ENCODE measurements at places on chromosomes 6 and 20.

DNA sequence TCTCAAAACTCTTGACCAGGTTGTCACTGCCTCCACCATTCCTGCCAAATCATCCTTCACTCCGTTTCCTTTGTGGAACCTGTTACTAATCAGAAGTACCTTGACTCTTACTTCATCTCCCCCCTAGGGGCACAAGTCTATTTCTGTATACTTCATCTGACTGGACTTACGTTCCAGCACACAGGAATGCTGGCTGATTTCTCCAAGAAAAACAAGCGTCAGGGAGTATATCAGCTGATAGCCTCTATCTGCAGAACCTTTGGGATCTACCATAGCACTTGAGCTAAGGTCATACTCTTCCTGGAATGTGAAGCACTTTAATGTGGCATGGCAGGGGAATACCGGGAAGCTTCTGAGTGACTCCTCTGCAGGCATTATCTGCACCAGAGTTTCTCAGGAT lies 178.1 kb upstream of the MOCS1 start:
- DNase-seq = no peak

DNA sequence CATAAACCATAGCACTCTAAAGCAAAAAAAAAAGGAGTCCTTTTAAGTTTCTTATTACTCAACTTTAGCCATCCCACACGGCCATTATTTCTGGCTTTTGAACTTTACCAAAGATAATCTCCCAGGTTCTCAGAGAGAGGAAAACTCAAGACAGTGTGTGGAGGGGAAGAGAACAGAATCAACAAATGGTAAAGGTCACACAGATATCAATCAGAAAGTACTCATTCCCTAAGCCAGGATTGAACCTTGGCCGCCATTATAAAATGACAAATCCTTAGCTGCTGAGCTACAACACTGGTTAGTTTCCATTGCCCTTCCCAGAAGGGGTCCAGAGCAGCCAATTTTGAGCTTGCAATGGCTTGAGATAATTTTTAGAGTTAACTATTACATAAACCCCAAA lies 10.1 kb upstream of the TRIM38 start:
- DNase-seq = no peak

DNA sequence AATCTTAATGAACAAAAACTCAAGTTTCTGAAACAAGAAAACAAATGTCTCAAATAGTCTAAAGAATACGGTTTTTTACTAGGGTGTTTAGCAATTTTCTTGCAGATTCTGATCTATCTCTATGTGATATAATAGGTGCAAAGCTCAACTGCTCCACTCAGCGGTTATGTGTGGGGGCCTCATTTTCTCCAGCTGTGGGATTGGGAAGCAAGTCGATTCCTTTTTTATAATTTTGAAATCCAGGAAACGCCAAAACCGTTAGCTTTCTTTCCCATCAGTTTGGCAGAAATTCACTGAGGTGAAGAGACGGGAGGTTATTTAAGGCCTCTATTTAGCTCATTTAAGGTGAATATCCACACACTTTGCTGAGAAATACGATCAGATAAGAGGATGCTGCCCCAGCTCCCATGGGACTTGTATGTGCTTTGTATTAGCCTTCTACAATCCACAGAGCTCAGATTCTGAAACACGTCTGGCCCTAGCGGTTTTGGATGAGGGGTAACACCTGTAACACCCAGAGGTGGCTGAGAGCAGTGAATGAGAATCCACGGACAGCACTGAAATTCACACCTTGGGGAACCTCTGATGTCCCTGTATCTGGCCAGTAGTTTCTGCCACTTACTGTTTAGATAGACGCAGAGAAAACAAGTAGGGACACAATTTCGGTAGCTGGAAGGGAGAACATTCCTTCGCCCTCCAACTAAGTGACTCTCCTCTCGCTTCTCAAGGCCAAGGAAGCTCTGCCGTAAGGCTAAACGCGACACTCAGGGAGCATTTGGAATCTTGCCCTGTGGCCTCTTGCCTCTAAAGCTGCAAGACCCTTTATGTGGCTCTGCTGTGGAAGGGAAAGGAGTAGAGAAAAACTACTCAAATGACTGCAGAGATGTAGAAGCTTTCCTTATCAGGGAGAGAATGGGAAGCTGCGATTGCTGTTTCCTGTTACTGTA lies 6.5 kb upstream of the BCAS4 start:
- no peak for DNase-seq

DNA sequence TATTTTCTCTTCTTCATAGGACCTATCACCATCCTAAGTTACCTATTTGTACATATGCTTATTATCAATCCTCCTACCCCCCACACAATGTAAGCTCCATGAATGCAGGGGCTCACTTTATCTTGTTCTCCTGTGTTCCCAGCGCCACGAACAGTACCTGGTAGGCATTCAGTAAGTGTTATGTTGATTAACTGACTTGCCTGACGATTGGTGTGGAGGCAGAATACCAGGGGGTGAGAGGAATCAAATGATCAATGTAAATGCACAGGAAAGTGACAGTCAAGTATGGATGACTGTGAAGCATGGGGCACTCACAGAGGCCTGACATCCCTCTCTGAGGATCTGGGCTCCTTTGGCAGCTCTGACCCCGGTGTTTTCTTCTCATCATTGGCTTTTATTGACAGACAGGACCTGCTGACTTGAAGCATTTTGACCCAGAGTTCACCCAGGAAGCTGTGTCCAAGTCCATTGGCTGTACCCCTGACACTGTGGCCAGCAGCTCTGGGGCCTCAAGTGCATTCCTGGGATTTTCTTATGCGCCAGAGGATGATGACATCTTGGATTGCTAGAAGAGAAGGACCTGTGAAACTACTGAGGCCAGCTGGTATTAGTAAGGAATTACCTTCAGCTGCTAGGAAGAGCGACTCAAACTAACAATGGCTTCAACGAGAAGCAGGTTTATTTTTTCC lies 6.1 kb upstream of the IFT52 start:
- DNase-seq = no peak

- no peak for DNase-seq
Measured at GRCh38 chr6:514396-514978, 122.9 kb downstream of the IRF4 start.

GRCh38 chr6:29628419-29629281 lies 4.3 kb downstream of the GABBR1 start:
- DNase-seq = peak; percentile 84

Data from lung microvascular endothelial cell (primary cell).